ENCODE measurements at places on chromosomes 4 and X.
A peak's percentile ranks its signal among the peaks of the same experiment; 100 is the strongest.

- no peak for DNase-seq
Observed at GRCh38 chrX:105865709-105866108, 43.4 kb downstream of the NRK start.

- DNase-seq = no peak
Observed at GRCh38 chr4:122776916-122777315, 44.4 kb downstream of the BBS12 start.

- DNase-seq = no peak
Observed at GRCh38 chr4:39569209-39569608, 42.0 kb upstream of the UGDH start.

DNA sequence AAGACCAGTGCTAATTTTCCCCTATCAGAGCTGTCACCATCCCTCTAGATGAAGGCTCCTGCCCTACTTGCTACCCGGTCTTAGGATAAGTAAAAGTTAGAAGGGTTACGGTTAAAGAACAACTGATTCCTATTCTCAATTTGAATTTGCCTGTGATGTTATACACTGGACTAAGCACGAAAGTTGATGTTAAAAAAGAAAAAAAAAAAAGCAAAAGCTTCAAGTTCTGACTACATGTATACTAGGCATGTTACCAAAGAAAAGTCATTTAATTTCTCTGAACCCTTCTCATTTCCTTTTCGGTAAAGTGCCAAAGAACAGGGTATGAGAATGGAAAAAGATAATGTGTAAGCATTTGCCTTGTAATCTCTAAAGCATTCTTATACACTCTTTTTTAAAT lies 1.4 kb upstream of the PPID start:
- no peak for DNase-seq

DNA sequence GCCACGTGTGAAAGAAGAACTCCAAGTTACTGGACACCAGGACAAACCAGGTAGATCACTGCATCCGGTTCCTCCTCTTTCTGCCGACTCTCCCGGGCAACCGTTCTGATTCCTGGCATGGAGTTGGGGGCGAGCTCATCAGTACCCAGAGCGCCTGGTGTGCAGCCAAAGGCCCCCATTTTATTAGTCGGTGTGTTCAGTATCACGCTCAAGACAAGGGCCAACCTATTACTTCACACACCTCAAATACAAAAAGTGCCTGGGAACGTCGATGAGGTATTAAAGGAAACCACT lies 2.8 kb upstream of the CTBP1 start:
- no peak for DNase-seq

- DNase-seq = no peak
Observed at GRCh38 chrX:70346418-70347070, 56.6 kb downstream of the KIF4A start.

DNA sequence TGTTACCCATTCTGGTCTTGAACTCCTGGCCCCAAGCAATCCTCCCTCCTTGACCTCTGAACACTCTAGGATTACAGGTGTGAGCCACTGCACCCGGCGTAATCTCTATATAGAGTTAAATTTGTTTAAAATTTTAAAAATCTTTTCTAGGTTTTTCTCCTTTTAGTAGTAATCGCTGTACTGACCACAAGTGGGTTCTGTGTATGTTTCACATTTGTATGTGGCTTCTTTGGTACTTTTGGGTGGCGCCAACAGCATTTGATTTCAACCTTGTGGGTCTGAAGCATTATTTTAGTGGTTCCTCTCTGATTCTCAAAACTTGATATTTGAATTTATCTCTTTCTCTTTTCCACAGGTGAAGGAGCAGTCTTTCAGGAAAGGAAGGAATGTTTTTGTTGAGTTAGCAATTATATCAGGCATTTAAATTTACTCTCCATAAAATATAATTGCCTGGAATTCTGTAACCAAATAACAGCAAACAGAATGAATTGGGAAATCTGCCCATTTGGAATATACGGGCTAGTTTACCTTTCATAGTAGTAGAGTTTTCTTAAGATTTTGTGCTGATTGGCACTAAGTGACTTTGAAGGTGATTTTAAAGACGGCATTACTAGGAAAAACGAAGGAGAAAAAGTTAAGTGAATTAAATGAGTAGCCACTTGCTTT lies 29.5 kb downstream of the ARHGAP10 start:
- no peak for DNase-seq

GRCh38 chr4:8394806-8395205 lies 45.7 kb downstream of the ACOX3 start:
- no peak for DNase-seq

DNA sequence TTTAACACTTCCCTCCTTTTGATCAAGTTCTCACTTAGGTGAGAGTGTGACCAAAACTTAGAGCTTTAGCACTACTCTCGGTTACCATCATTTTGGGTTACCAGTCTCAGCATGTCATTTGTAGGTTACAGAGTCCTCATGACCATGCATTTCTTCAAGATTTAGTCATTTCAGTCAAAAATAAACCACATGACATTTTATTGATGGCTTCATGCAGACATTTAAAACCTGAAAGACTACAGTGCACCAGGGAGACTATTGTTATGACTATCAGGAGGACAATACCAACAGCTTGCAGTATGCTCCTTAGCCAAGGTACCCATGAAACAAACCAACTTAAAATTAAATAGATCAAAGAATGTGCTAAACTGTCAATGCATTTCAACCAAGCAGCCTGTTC lies 498.1 kb upstream of the FSTL5 start:
- DNase-seq = no peak

GRCh38 chr4:185792384-185793115 lies 19.4 kb downstream of the SORBS2 start:
- DNase-seq = no peak

GRCh38 chrX:8851231-8851886 lies 50.2 kb upstream of the FAM9A start:
- no peak for DNase-seq

DNA sequence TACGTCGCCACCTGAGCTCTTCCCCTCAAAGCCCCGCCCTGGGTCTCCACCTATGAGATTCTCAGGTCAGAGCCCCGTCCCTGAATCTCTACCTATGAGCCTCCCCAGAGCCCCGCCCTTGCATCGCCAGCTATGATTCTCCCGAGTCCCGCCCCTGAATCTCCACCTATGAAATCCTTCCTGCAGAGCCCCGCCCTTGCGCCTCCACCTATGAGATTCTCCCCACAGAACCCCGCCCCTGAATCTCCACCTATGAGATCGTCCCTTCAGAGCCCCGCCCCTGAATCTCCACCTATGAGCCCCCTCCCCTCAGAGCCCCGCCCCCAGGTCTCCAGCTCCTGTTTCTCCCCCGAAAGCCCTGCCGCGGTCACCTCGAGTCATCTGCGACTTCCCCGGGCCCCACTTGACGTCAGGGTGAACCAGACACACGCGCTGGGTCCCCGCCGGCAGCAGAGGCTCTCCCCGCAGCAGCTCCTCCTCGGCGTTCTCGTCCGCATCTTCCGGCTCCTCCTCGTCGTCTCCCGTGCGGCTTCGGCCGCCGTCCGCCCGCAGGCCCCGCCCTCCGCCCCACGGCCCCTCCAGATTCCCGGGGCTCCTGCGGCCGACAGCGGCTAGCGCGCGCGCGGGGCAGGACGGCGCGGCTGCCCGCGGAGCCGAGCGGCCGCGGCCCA lies 393 bp downstream of the GTPBP6 start:
- no peak for DNase-seq

- DNase-seq = no peak
Observed at GRCh38 chr4:41436419-41436818, 101.5 kb upstream of the LIMCH1 start.

DNA sequence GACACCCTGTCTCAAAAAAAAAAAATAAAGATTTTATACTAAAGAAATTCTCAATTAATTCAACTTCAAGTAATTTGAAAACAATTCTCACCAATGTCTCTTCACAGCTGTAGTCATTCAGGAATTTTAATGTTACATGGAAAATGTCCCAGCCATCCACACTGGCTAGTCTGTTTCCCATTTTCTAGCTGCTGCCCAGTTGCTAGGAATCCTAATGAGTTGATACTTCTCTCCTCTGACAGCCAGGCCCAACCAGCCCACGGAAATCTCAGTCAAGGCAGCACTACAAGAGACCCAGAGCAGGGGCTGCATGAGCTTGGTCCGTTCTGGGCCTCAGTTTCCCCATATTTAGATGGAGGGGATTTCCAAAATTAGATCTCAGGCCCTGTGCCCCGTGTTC lies 59.1 kb downstream of the CASP3 start:
- DNase-seq = no peak

DNA sequence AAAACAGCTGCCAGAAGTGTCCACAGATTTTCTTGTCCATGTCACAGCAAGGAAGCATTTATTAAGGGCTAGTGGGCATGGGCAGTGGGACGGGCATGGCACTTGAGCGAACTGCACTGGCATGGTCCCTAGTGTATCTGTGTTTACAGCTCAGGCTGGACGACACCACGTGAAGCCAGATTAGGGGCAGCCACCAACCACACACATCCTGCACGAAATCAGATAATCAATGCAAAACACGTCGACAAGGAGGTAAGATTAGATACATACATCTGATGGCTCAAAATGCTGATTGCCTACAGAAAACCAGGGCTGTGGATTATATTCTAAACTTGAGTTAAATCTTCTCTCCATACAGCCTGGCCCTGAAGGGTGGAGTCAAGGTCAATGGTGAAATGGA lies 103.8 kb upstream of the ATP6AP2 start:
- no peak for DNase-seq

- DNase-seq = no peak
Observed at GRCh38 chrX:33923262-33923661, 208.9 kb downstream of the FAM47A start.

DNA sequence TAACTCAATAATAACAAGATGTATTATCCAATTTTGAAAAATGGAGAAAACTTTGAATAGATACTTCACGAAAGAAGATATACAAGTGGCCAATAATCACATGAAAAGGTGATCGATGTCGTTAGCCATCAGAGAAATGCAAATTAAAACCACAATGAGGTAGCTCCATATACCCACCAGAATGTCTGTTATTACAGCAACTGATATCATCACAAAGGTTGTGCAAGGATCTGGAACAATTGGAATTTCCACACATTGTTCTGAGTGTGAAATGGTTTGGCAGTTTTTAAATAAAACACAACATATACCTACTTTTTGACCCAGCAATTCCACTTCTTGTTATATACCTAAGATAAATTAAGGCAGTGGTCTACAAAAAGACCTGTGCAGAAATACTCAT lies 71.7 kb downstream of the IRS4 start:
- no peak for DNase-seq

GRCh38 chrX:153688071-153688470 lies 345 bp downstream of the SLC6A8 start:
- DNase-seq = no peak

GRCh38 chr4:61771056-61771455 lies 570.9 kb downstream of the ADGRL3 start:
- DNase-seq = no peak

DNA sequence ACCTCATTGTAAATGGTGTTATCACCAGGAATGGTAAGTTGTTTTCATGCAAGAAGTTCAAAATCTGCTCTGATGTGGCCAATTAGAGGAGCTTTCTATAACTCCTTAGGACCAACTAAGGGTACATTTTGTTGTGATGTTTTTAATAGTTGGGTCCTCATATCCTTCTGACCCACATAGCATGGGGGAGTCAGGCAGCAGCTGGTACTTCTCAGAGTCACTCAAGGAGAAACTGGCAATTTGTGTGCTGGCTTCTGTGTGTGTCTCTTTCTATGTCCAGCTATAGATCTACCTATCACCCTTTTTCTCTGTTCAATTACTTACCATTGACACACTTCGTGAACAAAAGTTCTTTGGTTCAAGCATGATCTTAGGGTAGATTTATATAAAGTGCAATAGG lies 194.3 kb upstream of the TENM3 start:
- no peak for DNase-seq

DNA sequence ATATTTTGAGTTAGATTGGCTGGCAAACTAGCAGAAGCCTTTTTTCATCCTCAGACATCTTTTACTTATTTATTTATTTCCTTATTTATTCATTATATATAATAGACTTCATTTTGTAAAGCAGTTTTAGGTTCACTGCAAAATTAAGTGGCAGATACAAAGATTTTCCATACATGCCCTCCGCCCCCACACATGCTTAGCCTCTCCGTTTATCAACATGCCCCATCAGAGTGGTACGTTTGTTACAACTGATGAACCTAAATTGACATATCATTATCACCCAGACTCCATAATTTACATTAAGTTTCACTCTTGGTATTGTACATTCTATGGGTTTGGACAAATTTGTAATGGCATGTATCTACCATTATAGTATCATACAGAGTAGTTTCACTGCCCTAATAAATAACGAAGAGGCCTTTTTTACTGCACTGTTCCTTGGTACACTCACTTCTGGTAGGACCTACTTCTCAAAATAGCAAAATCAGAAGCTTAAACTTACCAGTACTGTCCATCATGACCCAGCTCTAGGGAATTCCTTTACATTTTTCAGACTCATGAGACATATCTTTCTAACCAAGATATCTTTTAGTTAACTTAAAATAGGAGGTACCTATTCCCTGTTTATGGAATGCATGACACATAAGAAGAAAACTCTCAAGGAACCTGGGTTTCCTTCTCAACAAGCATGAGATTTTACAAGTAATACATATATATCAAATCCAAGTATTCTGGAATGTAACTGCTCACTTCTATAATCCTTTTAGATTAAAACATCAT lies 4.8 kb upstream of the TMPRSS11B start:
- DNase-seq = no peak

- no peak for DNase-seq
Observed at GRCh38 chr4:169957785-169958184, 68.4 kb downstream of the MFAP3L start.

GRCh38 chr4:84110040-84110439 lies 389.1 kb downstream of the NKX6-1 start:
- peak; percentile 15 for DNase-seq

DNA sequence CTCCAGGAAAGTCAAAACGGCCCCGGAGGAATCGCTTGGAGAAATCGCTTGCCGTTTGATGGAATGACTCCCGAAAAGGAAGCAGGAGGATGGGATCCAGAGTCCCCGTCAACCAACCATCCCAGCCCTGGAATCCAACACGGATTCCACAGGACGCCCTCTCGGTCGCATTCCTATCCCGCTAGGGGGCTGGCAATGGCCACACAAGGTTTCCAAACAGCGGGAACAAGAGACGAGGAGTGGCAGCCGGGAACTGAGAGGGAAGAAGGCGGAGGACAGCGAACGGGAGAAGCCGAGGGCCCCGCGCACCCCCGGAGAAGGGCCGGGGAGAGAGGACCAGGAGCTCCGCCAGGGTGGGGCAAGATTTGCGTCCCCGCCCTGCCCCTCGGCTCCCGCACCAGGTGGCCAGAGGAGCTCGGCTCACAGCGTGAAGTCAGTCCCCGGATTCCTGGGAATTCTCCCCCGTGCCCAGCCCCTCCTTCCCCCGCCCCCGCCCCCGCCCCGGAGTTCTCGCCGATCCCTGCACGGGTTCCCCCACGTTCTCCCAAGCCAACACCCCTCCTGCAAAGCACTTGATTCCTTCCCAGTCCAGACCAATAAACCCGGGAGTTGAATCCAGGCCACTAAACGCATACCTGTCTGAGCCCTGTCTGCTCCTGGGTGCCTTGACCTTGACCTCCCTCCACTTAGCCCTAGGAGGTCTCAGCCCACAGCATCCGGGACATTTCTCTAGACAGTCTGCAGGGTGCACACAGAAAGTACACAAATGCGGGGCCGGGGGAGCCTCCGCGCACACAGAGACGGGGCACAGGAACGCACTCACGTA lies 1.4 kb downstream of the PDZD4 start:
- DNase-seq = no peak

- DNase-seq = no peak
Observed at GRCh38 chrX:103311399-103311780, 600 bp upstream of the BEX2 start.

GRCh38 chr4:124337874-124338273 lies 374.7 kb downstream of the ANKRD50 start:
- no peak for DNase-seq

GRCh38 chrX:121455890-121456289 lies 408.5 kb downstream of the GLUD2 start:
- no peak for DNase-seq

GRCh38 chr4:57122959-57123358 lies 12.8 kb upstream of the IGFBP7 start:
- DNase-seq = no peak
